Activated CD4-positive, alpha-beta T cell treated with anti-CD3 and anti-CD28 coated beads for 36 hours (primary cell): ENCODE measurements at places on chromosomes 12 and 14. TPM values are rescaled to one million over a fixed set of nuclear protein-coding genes. Genes with fewer than 3 reads are reported as not detected.

Gene ACOT6
- 0.18 TPM for total RNA-seq

Gene BMP4
- total RNA-seq = not detected

Gene GPR132
- 27.7 TPM for total RNA-seq

Gene SPIC
- total RNA-seq = not detected

Gene ANG
- 1.8 TPM for total RNA-seq

Gene ANAPC5
- total RNA-seq = 118 TPM

Gene FSCB
- not detected for total RNA-seq

Gene HPD
- total RNA-seq = not detected
